ENCODE measurements at places on chromosomes 11 and 22.

DNA sequence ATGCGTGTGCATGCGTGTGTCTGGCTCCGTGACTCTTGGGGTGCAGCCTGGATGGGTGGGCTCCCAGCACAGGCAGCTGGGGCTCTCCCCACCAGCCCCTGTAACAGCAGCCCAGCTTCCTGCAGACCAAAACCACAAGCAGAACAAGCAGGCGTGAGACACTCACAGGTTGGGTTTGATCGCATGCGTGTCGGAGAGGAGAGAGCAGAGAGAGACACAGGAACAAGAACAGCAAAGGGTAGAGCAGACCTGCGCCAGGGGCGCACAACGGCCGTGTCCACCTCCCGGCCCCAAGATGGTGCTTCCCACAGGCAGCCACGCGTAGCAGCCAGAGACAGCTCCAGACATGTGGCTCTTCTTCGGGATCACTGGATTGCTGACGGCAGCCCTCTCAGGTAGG is at the start of gene CD6:
TSS of gene CD6 (plus strand) at position 161 of the 400 bp plus-strand sequence. CDS start at position 347, 186 bp downstream.
- peak; percentile 28 for DNase-seq

- DNase-seq: no peak
Observed at GRCh38 chr11:88508759-88509581, 171.4 kb upstream of the CTSC start.

GRCh38 chr22:26780521-26780920 is 123.1 kb downstream of the MIAT start:
- DNase-seq: no peak

GRCh38 chr11:102807921-102808320 is 10.0 kb upstream of the MMP1 start:
- no peak for DNase-seq

- DNase-seq: no peak
Observed at GRCh38 chr11:65084598-65085375, 765 bp downstream of the ZFPL1 start.

DNA sequence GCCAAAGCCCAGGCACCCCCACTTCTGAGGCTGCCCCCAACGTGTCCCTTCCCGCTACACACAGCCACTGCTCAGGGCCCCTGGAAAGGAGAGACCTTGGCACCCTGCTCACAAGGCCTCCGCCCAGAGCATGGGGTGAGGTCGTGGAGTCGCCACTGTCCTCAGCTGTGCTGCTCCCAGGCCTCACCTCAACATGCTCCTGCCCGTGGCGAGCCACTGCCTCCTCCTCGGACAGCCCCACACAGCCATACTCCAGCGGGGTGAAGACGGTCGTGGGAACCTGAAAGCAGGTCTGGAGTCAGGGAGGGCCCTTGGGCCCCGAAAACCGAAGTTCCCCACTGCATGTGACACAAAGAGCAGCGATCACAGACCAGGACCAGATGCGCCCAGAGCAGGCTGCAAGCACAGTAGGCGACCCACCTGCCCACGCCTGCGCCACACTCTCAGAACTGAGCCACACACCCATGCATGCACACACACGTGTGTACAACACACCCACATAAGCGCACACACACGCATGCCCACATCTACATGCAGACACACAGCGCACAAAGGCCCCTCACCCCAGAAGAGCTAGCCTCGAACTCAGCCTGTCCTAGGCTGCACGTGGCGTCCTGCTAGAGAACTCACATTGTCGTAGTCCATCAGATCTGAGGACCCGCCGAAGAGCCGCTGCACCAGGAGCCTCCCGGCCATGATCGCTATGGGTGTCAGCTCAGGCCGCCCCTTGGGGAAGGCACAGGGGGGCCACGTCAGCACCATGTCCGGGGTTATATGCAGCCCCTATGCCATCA is 25.5 kb upstream of the GNB1L start:
- no peak for DNase-seq

GRCh38 chr11:9664276-9665171 is 647 bp downstream of the SWAP70 start:
- no peak for DNase-seq

- DNase-seq: no peak
Observed at GRCh38 chr22:16922076-16922475, 85.9 kb downstream of the GAB4 start.

DNA sequence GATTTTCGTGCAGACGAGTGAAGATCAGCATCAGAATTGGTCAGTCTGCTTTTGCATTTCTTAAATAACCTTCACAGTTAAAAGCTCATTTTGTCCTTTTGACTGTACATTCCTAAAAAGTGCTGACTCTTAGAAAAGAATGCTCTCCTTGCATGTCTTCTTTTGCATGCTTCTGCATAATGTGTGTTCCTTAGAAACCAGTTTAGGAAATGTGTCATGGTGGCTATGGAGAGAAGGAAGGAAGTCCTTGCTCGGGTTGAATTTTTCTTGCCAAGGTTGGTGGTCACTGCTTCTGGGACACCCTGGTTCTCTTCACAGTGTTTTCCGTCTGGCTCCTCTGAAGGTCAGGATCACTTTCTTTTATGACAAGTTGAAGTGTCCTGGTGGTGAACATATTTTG is 6.8 kb downstream of the AP2A2 start:
- no peak for DNase-seq

All from activated CD8-positive, alpha-beta memory T cell treated with anti-CD3 and anti-CD28 coated beads for 4 hours (primary cell).